ENCODE measurements at places on chromosomes 12 and 14. TPM values are rescaled to one million over a fixed set of nuclear protein-coding genes. Genes with fewer than 3 reads are reported as not detected.
A peak's percentile ranks its signal among the peaks of the same experiment; 100 is the strongest.

Gene CYP46A1
- 0.01 TPM for polyA plus RNA-seq

DNA sequence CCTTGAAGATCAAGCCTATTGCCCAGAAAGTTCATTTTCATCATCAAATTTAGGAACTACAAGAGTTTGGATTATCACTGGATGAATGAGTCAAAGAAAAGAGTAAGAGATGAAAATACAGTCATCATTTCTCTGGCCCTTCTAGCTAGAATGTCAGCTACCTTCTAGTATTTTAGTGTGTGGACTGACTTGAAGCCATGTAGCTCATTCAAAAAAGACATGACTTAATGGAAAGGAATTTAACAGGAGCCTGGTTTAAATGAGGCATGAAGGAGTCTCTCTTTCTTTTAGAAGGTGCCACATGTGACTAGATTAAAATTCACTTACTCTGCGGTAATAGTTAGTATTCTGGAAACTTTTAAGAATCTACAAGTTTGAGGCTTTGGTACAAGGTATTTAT lies 7.1 kb downstream of the PTHLH start:
- no peak for DNase-seq

GRCh38 chr12:118189741-118190191 lies 53.8 kb downstream of the PEBP1 start:
- no peak for DNase-seq

DNA sequence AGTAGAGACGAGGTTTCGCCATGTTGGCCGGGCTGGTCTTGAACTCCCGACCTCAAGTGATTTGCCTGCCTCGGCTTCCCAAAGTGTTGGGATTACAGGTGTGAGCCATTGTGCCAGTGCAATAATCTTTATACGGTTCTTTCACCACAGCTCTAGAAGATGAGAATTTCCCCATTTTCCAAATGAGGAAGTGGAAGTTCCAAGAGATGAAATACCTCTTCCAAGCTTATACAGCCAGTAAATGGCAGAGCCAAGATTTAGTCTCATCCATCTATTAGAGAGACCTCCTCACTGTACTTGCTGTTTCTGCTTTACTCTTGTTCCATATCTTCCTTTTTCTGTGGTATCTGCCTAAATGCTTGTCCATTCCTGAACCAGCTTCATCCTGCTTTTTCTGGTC lies 3.1 kb upstream of the LMNTD1 start:
- DNase-seq, result no peak

- DNase-seq, result no peak
Observed at GRCh38 chr12:46910830-46911229, 85.0 kb upstream of the SLC38A4 start.

- no peak for DNase-seq
Observed at GRCh38 chr14:65853407-65853955, 441.0 kb downstream of the FUT8 start.

- DNase-seq, result no peak
Observed at GRCh38 chr12:42588524-42589464, 752 bp downstream of the PRICKLE1 start.

- no peak for DNase-seq
Observed at GRCh38 chr12:57452181-57452936, 2.7 kb upstream of the INHBE start.

- peak; percentile 45 for DNase-seq
Observed at GRCh38 chr14:34699873-34700621, 14.3 kb downstream of the CFL2 start.

GRCh38 chr14:31894351-31894750 lies 182.8 kb upstream of the ARHGAP5 start:
- DNase-seq, result no peak

Gene RNF212B
- polyA plus RNA-seq, result not detected

DNA sequence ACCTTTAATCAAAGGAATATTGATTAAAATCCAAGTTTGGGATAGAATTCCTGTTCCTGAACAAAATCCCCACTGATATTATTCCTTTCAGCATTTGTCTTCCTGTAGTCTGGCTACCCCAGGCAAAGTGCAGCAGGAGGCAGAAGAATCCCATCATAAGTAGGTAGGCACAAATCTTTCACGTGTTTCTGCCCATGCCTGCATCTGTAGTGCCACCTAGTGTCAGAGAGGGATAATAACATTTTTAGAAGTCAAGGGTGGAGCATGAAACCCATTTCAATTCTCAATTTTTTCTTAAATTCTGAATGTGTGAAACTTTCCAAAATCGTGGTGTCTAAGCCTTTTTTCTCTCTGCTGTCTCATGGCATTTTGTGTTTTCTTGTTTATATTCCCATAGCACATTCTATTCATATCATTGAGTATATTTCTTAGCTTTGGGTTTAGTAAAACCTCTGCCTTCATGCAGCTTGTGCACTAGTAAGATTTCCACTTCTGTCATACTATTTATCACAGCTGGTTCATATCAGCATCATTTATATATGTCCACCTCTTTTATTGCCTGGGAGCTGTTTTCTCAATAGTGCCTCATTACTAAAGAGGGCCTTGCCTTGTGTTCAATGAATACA lies 47.8 kb upstream of the RERG start:
- peak; percentile 23 for DNase-seq

GRCh38 chr12:105398930-105399329 lies 68.4 kb downstream of the C12orf75 start:
- DNase-seq, result no peak

DNA sequence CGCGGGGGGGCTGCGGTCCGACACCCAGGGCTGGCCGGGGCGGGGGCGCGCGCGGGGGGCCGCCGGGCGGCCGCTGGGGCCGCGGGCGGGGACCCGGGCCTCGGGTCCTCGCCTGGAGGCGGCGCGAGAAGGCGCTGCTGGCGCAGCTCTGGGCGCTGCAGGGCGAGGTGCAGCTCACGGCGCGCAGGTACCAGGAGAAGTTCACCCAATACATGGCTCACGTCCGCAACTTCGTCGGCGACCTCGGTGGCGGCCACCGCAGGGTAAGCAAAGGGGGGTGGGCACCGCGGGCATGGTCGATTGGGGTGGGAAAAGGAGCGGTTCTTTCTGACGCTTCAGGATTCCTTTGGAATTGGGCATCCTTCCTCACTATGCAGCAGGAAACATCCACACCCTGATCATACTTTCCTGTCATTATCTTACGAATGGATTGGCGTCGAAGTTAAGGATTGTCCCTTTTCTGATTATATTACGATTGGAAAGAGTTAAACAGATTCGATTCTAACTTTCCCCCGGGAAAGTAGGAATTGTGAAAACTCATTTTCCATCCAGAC lies 798 bp downstream of the PDZRN4 start:
- no peak for DNase-seq

- no peak for DNase-seq
Observed at GRCh38 chr12:38707648-38708047, 197.7 kb downstream of the CPNE8 start.

DNA sequence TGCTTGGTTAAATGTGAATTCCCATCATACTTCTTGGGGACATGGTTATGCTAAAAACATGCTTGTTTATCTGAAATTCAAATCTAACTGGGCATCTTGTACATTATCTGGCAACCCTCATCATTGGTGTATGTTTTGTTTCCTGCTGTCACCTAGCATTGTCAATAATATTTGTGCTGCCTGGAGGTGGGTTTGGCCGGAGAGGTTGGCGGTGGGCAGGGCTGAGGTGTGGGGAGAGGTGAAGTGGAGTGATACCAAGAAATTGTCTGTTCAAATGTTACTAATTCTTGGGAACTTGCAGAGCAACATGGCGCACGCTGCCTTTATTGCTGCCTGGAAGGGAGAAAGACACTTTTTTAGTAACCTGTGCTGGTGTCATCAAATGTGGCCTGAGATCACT lies 280.5 kb downstream of the VRK1 start:
- no peak for DNase-seq

Gene DACT1
- 0.19 TPM for polyA plus RNA-seq

Gene RD3L
- polyA plus RNA-seq, result not detected

Gene KRT77
- 1.3 TPM for polyA plus RNA-seq

GRCh38 chr12:70260646-70261045 lies 17.4 kb downstream of the CNOT2 start:
- no peak for DNase-seq

GRCh38 chr14:94918896-94919295 lies 149.0 kb upstream of the GSC start:
- peak; percentile 23 for DNase-seq

- DNase-seq, result no peak
Observed at GRCh38 chr12:94326727-94327126, 132.9 kb downstream of the CEP83 start.

DNA sequence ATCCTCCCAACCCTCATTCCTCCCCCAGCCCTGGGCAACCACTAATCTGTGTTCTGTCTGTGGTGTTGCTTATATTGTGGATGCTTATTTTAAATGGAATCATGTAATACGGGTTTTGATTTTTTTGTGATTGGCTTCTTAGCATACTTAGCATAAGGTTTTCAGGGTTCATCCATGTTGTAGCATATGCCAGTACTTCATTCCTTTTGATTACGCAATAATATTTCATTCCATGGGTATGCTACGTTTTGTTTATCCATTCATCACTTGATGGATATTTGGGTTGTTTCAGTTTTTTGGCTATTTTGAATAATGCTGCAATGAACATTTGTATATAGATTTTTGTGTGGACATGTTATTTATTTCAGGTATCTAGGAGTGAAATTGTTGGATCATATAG lies 82.9 kb downstream of the TSPAN9 start:
- no peak for DNase-seq

DNA sequence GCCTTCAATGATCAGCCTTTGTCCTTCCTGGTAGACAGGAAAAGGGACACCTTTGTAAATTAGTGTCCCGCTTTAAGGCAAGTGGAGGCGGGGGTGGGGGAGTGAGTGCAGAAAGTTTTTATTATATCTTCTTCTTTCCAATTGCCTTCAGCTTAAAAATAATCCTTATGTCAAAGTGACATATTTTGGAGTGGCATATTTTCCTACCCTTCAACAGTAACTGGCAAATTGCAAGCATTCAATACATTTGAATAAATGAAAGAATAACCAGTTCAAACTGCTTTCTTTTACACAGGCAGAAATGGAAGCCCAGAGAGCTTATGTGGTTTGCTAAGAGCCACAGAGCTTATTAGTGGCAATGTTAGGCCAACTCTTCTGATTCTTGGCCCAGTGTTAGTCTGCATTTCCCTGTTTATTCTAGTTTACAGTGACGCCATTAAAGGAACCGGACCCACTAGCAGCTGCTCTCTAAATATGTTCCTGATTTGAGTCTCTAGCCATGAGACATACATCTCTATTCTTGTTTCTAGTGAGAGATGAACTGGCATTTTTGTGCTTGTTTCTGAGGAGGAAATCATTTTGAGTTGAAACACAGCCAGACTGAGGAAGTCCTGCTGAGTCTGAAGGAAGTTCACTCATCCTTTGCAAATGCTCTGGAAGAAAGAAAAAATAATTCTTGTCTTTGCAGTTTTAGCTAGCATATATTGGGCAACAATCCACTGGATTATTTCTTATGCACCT lies 468.7 kb downstream of the NOVA1 start:
- no peak for DNase-seq

Gene TPPP2
- polyA plus RNA-seq, result not detected

DNA sequence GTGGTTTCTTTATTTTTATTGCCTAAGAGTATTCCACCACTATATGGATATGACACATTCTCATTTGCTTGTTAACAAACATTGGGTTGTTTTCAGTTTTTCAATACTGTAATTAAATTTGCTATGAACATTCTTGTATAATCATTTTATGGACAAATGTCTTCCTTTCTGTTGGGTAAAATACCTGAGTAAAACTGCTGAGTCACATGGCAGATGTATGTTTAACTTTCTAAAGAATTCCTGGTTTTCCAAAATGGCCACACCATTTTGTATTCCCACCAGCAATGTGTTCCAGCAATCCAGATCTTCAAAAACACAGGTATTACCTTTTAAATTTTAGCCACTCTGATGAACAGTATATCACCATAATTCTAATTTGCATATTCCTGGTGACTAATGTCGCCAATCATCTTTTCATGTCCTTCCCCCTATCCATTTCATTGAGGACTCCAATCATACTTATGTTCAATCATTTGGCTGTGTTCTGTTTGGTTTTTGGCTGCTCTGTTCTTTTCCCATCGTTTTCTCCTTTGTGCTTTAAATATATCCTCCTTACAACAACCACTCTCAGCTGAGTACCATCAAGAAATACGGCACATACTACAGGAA lies 36.0 kb downstream of the CDK17 start:
- DNase-seq, result no peak

GRCh38 chr14:95227279-95227860 lies 70.0 kb upstream of the DICER1 start:
- no peak for DNase-seq

Gene MYO1H
- polyA plus RNA-seq, result not detected

Gene TMEM263
- polyA plus RNA-seq, result 22.0 TPM

GRCh38 chr12:3777206-3777809 lies 24.4 kb upstream of the CRACR2A start:
- DNase-seq, result no peak

Gene KLRC1
- 0.07 TPM for polyA plus RNA-seq

- no peak for DNase-seq
Observed at GRCh38 chr12:124025661-124026060, 52.6 kb downstream of the ZNF664 start.

Gene ADCY6
- 13.2 TPM for polyA plus RNA-seq

Gene SPIC
- polyA plus RNA-seq, result not detected

DNA sequence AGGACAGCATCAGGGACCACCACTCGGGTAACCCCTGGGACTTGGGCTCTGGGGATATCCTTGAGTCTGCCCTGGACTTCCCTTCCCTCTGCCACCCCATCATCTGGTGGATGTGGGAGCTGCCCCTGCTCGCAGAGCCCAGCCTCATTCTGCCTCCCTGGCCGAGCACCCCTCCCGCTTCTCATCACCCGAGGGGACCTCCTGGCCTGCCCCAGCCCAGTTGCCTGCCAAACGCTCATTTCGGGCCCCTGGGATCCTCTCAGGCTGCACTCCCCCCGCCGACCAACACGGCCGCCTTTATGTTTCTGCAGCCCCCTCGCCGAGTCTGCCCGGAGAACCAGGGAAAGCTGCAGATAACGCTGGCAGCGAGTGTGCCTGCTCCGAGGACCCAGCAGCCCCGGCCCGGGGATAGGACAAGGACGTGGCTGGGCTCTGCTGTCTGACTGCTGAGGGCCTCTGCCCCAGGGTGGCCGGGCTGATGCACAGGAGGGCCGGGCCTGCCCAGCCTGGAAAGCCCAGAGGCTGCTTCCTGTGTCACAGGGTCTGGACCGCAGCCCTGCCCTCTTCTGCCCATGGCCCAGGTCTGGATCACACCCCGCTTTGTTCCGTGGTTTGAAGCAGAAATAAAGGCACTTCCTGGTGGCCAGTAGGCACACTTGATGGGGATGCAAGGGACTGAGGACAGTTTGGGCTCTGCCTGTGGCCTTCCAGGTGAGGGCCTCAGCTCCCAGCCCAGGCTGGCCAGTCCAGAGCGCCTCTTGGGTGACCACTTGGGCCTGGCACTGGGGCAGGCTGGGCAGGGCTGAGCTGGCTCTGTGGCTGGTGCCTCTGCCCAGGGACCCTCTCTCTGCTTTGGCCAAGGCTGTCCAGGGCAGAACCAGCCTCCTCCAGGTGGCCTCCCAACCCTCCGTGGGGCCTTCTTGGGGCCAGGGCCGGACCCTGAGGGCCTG lies 4.9 kb upstream of the EXOC3L4 start:
- DNase-seq, result no peak

DNA sequence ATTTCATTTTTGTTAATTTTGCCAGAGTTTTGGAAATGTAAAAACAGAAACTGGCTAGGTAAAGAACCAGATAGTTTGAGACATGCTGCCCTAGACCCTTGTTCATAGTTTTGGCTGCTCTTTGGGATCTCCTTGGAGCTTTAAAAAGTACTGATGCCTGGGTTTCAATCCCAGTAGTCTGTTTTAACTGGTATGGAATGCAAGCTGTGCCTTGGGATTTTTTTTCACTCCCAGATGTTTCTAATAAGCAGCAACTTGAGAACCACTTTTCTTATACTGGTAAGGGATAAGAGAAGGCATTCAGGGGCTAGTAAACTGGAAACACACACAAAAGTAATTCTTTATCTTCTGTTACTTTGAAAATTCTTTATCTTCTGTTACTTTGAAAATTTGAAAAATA lies 18.8 kb downstream of the SLC35F4 start:
- no peak for DNase-seq
